ENCODE measurements at places on chromosomes 7 and 10. TPM values are rescaled to one million over a fixed set of nuclear protein-coding genes. Genes with fewer than 3 reads are reported as not detected.

DNA sequence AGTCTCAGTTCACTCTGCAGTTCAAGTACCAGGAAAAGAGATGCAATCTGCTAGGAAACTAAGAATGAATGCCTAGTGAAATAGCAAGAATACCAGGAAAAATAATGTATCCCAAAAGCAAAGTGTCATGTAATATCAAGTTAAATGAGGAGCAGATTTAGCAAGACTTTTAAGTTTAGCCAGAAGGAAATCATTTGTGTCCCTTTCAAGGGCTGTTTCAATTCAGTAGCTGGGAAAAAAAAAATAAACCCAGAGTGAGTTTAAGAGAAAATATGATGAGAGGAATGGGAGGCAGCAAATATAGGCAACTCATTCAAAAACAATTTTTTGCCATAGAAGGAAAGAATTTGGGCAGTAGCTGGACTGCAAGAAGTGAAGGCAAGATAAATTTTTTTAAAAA is 135.8 kb downstream of the DGKB start:
- DNase-seq, result no peak

DNA sequence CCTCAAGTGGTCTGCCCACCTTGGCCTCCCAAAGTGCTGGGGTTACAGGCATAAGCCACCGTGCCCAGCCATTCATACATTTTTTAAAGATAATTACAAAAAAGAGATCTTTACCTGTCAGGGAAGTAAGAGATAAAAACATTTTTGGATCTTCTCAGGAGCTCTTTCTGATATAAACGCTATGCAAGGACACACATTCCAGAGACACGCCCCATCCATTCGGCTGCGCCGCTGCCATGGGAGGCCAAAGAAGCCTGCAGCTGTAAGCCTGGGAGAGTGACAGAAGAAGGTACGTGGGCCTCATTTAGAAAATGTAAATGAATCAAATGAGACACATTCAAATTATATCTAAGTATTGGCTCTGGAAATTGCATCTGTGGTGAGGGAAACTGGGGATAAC is 85.3 kb downstream of the LYZL1 start:
- DNase-seq, result no peak

DNA sequence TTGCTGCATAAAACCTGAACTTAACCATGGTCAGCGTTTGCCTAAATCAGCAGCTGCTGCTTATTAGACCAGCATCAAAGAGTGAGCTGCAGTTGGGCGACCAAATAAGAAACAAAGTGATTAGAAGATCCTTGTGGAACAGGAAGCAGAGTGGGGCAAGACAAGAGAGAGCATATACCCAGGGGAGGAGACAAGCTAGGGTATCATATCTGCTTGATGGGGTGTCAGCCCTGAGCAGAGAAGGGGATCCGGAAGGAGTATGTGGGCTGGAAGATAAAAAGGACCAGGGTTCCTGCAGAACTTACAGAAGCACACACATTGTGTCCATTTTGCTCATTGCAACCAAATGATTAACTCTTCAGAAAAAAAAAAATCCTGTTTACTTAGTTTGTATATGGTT is 213.6 kb downstream of the CELF2 start:
- no peak for DNase-seq

The SPDYE11 gene
- polyA plus RNA-seq, result 0.28 TPM

The PSD gene
- 11.6 TPM for polyA plus RNA-seq

Measured in left renal cortex interstitium (tissue), 4 donors.